Coronary artery (tissue), 2 donors: ENCODE measurements at places on chromosomes 6 and 20.

DNA sequence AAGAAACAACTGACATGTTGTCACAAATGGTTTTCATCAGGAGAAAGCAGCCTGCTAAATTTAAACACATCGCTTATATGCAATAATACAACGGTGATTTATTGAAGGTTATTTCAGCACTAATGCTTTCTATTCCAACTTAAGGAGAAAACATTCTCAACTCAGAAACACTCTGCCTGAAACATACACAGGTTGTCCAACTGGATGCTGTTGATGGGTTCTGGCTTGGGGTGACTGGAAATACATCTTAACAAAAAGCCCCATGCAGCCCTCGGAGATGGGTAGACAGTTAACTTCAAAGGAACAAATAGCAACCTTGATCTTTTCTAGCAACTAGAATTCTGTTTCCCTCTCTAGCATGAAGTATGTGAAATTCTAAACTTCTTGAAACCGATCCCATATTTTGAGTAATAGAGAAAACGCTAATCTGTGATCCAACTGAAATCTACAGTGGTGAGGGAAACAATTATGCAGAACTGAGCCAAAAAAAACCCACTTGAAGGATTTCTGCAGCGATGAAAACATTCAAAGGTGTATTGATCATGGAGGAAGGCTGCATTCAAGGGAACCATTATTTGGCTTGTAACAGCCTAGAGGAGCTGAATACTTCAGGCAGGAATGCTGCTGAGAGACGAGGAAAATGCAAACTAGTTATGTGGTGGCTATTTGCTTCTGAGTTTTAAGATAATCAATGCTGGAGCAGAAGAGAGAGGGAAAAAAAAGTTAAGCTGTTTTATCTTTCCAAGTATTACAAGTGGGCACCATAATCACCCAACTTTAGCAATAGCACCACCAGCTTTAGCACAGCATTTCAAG is 6.9 kb downstream of the ZMYND8 start:
- no peak for DNase-seq

GRCh38 chr6:81238390-81238789 is 514.1 kb downstream of the TENT5A start:
- no peak for DNase-seq

- DNase-seq: no peak
Measured at GRCh38 chr20:36175475-36175995, 21.0 kb downstream of the EPB41L1 start.

- DNase-seq: no peak
Measured at GRCh38 chr20:56801971-56802755, 173.1 kb downstream of the TFAP2C start.

- DNase-seq: no peak
Measured at GRCh38 chr6:69238067-69238466, 558.7 kb downstream of the LMBRD1 start.

DNA sequence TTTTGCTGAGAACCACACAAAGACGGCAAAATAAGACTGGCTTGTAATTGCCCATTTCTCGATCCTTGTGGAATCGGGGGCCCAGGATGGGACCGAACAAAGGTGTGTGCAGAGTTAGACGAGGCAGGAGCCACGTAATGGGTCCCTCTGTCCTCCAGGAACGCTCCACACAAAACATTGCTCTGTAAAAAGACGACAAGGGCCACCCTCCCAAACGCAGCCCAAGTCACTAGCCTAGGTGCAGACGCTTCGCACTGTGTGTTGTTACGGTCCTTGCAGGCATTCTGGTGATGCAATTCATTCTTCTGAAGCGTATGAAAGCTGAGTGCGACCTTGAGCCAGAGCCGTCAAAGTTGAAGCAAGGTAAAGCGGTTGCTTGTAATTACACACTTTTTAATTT is 363.4 kb downstream of the TAF4 start:
- no peak for DNase-seq

DNA sequence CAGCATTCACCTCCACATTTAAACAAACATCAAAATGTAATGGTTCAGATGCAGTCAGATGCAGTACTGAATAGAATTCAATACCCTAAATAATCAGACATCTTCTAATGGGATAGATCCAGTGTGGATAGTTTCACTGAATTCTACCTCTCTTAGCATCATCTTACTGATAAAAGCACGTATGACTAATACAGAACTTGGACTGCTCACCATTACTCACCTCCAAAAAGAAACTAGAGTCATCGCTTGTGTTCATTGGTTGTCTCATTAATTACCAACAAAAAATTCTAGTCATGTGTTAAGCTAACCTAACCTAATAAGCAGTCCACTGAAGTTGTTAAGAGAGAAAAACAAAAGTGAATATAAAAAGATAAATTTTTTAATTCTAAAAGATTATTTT is 165.9 kb upstream of the IRAK1BP1 start:
- DNase-seq: no peak

DNA sequence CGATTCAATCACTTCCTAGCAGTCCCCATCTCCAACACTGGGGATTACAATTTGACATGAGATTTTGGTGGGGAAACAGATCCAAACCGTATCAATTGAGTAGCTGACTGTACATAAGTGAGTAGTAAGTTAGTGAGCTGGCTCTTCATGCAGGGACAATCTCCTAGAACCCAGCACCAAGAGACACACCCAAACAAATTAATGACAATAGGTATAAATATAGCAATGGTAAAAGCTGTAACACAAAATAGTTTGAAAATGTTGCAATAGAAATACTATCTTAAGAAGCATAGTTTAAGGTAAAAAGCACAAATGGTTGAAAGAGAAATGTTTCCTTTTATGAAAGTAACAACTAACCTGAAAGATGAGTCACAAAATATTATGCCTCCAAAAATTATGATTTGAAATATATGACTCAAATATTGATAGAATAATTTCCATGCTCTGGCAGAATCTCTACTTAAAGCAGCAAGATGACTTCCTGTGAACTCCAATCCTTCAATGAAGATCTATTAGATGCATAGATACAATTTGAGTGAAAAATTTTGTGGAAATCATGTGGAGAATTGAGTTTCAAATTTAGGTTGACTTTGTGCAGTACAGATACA is 5.4 kb upstream of the SIRPB1 start:
- DNase-seq: no peak

GRCh38 chr6:25835442-25836283 is 3.8 kb upstream of the SLC17A1 start:
- DNase-seq: no peak

DNA sequence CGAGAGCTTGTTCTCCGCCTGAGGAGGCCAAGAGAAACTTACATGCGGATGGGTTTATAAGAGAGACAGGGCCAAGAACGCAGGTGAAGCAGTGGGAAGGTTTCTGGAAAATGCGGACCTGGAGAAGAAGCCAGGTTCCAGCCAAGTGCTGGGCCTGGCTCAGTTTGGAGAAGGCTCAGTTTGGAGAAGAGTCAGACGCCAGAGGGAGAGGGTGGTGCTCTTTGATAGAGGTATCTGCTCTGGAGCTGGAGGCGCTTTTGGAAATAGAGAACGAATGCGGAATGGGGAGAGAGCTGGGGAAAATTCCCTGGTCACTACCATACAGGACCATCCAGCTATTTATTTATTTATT is 753 bp downstream of the RSPH9 start:
- DNase-seq: no peak

GRCh38 chr6:35668744-35669450 is 19.8 kb downstream of the FKBP5 start:
- no peak for DNase-seq

DNA sequence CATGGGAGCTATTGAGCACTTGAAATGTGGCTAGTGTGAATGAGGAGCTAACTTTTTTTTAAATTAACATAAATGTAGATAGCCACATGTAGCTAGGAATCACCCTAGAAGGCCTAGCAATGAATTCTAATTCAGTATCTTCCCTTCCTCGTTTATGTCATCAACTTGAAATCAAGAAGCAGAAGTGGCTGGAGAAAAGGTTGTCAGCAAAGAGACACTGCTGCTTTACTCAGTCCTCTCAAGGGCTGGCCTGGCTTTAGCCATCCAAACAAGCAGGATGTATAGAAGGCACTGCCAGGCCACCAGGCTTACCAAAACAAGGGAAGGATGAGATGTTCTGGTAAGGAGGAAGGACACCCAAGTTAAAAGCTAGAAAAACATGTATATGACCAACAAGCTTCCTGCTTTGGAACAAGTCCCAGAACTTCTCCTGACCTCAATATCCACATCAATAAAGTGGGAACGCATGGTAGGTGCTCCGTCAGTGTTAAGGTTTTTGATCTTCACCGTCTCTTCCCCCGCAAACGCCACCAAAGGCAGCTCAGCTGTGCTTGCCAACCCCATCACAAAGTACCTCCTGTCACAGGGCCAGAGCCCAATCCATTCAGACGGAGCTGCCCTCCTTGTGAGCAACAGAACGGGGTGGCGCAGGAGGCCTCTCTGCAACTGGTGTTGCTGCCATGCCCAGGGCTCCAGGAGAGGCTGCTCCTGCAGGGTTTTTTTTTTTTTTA is 235.8 kb upstream of the RIN2 start:
- no peak for DNase-seq

DNA sequence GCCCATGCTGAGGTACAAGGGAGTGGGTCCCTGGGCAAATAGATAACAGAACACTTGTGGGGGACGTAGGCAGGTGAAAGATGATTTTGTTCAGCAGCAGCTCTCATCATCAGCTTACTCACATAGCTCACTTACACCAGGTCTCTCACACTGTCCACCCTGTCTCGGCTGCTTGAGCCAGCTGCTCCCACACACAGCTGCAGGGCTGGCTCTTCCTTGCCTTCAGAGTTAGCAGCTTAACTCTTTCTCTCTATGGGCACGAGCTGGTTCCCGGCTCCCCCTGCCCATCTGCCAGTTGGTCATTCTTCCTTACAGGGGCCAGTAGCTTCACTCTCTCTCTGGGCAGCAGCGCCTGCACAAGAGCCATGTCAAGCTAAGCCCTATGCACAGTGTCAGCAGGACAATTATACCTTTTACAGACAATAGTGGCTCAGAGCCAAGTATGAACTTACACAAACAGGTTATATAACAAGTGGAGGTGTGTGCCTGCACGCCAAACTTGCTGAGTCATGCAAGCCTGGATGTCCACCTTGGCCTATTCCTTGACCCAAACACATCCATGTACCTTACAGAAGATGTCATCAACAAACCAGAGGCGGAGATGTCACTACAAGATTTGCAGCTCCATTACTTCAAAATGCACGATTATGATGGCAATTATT is 18.7 kb downstream of the ZNF391 start:
- no peak for DNase-seq
